ENCODE measurements at places on chromosomes 2 and 18.

GRCh38 chr18:47296462-47296861, 45.0 kb upstream of the SKOR2 start:
- no peak for DNase-seq

DNA sequence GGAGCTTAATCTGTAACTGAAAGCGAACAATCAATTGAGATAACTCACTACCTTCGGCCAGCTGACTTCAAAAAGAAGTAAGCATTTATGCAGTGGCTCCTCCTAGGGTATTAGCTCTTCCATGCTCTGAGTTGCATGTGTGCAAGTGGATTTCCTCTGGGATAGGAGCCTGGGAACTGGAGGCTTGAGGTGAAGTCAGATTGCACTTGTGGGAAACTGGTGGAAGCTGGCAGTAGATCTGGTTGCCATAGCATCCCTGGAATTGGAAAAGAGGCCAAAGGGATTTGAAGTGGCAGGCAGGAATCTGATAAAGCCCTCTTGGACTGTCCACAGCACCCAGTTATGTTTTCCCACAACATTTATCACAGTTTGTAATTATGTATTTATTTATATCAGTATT, 50.6 kb upstream of the FMNL2 start:
- DNase-seq: peak; percentile 4

DNA sequence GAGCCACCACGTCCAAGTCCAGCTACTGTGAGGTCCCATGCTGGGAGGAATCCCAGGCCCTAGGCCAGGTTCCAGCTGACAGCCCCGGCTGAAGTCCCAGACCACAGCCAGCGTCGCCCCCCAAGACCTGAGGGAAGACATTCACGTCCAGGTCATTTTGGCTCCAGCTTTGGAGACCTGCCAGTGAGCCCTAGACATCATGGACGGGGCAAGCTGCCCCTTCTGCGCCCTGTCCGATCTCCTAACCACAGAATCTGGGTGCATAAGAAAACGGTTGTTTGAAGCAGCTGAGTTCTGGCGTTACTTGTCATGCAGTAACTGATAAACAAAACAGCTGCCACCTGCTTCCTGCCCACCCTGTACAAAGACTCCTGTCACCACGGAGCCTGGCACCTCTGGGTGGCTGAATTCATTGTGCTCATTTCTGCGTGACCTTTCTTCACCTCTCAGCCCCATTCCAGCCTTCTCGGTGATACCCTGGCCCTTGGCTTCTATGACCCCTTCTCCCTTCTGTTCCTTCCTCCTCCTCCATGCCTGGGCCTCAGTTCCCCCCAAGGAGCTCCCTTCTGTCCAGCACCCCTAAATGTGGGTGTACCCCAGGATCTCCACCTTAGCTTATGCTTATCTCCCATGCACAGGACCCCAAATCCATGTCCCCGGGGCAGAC, 72.6 kb upstream of the SMAD7 start:
- DNase-seq: no peak

- no peak for DNase-seq
Observed at GRCh38 chr18:2192562-2192961, 378.7 kb downstream of the METTL4 start.

DNA sequence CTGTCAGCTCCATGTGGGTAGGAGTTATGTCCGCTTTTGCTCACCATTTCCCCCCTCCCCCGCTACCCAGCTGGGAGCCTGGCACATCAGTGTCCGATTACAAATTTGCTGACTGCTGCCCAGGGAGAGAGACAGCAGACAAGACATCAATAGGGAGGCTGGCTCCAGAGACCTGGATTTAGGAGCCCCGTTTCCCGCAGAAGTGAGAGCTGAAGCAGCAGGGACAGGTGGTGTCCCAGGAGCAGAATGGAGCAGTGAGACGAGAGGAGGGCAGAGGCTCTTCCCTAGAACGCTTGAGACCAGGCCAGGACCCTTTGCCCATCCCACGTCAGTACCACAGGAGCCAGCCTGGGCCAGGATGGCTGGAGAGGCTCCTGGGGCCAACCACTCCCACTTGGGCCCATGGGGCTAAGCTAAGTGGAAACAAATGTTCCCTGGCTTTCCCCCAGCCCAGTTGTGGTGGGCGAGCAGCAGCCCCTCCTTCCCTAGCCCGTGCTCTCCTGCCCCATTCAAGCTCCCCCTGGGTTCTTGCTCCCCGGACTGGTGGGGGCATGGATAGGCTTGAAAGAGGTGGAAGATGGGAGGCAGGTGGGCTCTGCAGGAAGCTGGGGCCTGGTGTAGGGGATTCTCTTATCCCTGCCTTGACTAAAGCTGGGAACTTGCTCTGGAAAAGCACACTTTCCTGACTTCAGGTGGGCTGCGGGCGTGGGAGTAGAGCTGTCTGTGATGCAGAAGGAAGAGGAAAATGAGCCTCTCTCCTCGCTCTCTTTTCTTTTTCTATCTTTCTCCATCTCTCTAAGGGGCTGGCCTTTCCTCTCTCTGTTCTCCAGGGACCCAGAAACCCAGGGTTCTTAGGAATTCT, 4.1 kb upstream of the WNT6 start:
- no peak for DNase-seq

Measured in EH (cell line).